ENCODE measurements at places on chromosomes 5 and 9.

GRCh38 chr5:138212828-138213160, 329 bp downstream of the CDC23 start:
- no peak for DNase-seq

GRCh38 chr5:74956278-74956677, 90.1 kb upstream of the FAM169A start:
- no peak for DNase-seq

GRCh38 chr9:109967651-109968642, 187.9 kb downstream of the PALM2AKAP2 start:
- DNase-seq = no peak

DNA sequence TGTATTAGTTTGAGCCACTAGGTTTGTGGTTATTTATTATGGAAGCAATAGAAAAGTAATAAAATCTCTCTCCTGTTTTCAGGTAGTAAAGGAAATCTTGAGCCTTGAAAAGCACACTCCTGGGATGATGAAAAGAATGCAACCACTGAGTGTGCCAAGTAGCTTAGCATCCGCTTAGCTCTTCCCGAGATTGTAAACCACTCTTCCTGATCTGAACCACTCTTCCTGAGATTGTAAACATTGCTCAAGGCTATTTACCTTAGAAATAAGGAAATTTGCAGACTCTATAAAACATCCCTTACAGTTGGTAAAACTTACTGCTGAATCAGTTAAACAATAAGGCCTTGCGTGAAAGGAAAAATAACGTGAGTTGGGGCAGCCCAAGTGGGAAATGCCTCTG, 17.4 kb upstream of the IL33 start:
- no peak for DNase-seq

GRCh38 chr9:120663380-120663779, 50.9 kb downstream of the MEGF9 start:
- DNase-seq = no peak

DNA sequence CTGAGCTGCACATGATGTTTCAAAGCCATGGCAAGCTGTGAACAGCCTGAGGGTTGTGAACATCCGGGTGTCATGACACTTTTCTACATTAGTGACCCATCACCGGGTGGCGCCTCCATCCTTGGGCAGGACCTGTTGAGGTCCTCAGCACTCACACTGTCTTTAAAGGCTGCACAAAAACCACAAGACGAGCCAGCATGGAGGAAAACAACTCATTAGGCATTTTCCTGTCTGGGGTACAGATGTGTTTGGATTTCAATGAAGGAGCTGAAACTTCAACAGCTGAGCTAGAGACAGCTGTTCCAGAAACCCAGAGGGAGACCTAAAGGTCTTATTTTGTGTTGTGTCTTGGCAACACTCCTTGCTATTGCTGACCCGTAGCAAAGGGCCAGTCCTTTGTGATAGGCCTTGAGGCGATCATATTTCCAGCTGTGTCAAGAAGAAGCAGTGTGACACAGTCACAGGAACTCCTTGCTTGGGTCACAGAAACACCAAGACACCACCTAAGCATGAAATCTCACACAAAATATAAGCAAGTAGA, 151.8 kb upstream of the VLDLR start:
- DNase-seq = peak; percentile 2

DNA sequence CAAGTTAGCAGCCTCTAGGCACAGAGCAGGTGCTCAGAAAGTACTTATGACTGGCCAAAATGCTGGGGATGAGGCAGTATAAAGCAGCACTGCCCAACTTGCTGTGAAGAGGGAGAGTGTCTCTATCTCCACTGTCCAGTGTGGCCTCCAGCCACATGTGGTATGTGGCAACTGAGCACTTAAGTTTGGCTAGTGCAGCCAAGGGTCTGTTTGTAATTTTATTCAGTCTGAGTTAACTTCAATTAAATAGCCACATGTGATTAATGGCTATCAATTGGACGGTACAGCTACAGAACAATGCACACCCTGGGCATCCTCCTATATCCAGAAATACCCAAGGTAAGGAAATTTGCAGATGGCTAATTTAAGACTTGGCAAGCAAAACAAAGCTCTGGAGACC, 26.9 kb downstream of the ROR2 start:
- no peak for DNase-seq

DNA sequence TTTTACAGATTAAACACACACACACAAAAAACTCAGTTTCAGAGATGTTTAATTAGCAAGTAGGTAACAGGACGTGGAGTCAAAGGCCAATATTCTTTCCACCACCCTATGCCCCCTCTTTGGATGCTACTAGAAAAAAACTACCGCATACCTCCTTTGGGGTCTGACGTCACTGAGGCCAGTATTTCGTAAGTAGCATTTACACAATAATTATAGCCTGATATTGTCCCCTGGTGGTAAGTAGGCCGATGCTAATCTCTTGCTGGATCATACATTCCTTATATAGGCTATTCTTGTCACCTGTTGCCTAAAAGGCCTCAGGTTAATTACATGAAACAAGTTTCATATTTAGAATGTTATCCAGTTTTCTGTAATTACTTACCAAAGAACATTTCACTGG, 21.0 kb upstream of the SMARCA2 start:
- no peak for DNase-seq

- DNase-seq = no peak
Observed at GRCh38 chr5:99675974-99676373, 747.2 kb upstream of the CHD1 start.

All from stimulated activated CD8-positive, alpha-beta memory T cell treated with anti-CD3 and anti-CD28 coated beads, Interleukin-2, amount 100 ng/mL, for 48 hours (primary cell).